ENCODE measurements at places on chromosomes 3 and 15.

DNA sequence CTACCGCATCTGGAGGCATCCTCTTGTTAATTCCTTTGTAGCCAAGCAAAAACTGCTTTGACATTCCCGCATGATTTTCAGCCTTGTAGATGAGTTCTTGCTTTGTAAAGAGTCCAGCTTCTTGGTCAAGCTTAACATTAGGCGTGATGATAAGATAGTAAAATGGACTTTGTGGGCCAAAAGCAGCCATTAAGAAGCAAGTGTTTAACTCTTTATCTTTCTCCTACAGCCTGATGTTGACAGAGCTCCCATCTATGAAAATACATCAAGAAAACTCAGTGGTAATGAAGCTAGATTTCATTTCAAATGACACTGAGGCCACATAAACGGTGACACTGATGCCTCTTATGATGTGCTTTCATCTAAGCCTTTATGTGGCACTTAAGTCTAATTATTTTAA lies 33.2 kb downstream of the FNDC3B start:
- no peak for DNase-seq

- DNase-seq, result no peak
Observed at GRCh38 chr3:11832981-11833905, 13.4 kb downstream of the TAMM41 start.

GRCh38 chr3:160758929-160759577 lies 3.0 kb downstream of the PPM1L start:
- DNase-seq, result no peak

DNA sequence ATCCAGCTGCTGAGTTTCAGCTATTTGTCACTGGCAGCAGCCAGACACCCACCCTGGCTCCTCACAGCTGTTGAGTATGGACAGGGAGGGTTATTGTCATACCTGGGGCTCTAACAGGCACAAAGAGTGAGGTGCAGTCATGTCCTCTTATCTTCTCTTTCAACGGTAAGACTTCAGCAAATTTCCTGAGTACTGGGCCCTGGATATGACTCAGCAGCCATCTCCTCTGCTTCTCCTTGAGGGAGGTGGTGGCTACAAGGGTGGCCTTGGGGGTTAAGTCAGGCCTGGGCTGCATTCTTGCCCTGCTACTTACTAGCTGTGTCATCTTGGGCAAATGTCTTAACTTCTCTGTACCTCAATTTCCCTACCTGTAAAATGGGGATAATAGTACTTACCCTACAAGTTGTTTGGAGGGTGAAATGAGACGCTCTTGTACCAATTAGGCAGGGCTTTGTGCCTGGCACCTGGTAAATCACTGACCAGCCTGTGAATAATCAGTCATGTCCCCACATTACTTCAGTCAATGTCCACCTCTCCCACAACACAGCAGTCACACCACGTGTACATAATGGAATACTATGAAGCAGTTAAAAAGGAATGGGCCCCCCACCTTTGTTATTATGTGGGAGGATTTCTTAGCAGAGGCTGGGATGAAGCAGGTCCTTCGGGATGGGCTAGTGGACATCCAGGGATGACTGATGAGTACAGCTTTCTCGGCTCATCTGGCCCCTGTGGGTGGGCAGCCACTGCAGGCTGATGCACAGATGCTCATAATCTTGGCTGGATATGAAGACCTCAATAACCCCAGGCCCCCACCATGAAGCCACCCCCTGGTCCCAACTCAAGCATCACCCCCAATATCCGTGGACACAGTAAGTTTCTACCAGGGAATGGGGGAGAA lies 528.8 kb downstream of the SHQ1 start:
- no peak for DNase-seq

Data from activated T-helper 1 cell treated with anti-CD3 and anti-CD28 coated beads, Interleukin-2, amount 50 U/mL, for 16 hours (primary cell).